Hindlimb muscle (tissue), 1 donor: ENCODE measurements at places on chromosomes 6 and 20. TPM values are rescaled to one million over a fixed set of nuclear protein-coding genes. Genes with fewer than 3 reads are reported as not detected.

Gene ZSCAN23
- polyA plus RNA-seq: 6.7 TPM

Gene RNF144B
- polyA plus RNA-seq: 12.0 TPM

Gene NKX2-4
- polyA plus RNA-seq: not detected

Gene CST2
- polyA plus RNA-seq: not detected

Gene KCNK16
- not detected for polyA plus RNA-seq
